Amygdala (tissue), 56 donors: ENCODE measurements at places on chromosomes 6 and 20.

DNA sequence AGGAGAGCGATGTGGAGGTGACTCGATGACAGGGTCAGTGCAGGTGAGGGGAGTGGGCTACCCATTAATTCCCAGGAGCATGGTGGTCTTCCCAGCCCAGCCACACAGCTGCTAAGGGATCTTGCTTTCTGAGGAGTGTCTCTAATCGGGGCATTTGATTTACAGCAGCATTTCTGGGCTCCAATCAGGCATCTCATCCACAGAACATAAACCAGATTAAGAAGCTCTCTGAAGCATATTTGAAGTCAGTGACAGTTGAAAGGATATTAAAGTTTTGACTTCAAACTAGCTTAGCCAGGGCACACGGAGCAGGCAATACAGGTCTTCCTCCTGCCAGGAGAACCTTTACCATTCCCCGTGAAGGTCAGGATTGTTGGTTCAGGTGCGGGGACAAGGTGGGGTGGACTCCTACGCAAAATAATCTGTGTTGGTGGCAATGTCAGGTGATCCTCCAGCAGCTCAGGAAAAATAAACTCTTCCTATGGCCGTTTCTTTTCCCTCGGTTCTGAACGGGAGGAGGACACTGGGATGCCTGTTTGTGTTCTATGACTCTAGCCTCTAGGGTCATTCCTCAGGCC is 39.9 kb upstream of the ZNF831 start:
- no peak for DNase-seq

DNA sequence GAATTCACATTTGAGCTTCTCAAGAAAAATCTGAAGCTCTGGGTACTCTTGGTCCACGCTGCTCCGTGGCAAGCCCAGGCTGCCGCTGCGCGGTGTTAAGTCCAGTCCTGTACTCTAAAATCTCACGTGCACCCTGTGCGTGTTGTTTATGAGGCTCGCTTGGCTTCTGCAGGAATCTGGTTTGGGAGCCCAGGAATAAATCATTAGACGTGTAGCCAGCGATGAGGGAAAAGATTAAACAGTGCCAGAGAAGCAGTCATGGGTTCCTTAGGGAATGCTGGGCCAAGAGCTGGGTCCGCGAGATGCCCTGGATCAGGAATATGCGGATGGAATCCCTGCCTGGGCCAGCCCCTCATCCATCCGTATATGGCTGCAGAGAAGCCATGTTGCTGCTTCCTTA is 87.3 kb downstream of the KCNB1 start:
- DNase-seq: no peak

DNA sequence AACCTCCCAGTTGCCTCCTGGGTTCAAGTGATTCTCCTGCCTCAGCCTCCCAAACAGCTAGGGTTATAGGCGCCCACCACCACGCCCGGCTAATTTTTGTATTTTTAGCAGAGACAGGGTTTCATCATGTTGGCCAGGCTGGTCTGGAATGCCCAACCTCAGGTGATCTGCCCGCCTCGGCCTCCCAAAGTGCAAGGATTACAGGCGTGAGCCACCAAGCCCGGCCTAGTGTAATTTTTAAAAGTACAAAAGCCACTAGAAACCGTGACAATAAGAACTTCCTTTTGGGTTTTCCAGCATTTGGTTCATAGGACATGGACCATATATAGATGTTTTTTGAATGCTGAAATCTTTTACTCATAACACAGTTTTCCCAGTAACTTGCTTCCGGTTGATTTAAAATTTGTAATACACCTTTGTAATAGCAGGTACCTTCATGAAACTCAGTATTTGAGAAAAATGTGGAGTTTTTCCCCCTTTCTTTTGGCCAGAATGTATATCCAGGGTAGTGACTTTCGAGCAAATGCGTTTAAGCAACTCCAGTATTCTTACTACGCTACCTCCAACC is 467 bp downstream of the PXT1 start:
- DNase-seq: no peak

DNA sequence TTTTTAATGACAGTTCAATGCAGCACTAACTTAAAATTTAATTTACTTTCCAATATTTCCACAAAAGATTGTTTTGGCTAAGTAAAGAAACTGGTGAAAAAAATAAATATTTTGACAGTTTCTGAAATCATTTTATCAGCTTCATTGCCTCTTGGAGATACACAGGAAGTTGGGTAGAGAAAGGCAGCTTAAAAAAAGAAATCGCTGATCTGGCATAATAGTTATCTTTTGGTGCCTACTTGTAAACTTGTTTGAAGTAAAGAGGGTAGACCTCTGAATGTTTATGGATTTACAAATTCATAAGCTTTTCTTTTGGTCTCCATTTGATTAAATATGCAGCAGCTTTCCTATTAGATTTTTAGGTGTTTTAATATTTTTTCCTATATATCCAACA is 103.4 kb downstream of the RTN4IP1 start:
- no peak for DNase-seq

DNA sequence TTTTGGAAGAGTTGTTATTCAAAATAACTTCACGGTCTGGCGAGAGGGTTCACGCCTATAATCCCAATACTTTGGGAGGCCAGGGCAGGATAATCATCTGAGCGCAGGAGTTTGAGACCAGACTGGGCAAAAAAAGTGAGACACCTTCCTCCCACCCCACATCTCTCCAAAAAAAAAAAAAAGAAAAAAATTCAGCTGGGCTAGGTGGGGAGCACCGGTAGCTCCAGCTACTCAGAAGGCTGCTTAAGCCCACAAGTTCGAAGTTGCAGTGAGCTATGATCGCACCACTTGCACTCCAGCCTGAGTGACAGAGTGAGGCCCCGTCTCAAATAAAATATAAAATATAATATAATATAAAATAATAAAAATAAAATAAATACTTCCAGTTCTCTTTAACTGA is 10.4 kb downstream of the OR2B2 start:
- no peak for DNase-seq

DNA sequence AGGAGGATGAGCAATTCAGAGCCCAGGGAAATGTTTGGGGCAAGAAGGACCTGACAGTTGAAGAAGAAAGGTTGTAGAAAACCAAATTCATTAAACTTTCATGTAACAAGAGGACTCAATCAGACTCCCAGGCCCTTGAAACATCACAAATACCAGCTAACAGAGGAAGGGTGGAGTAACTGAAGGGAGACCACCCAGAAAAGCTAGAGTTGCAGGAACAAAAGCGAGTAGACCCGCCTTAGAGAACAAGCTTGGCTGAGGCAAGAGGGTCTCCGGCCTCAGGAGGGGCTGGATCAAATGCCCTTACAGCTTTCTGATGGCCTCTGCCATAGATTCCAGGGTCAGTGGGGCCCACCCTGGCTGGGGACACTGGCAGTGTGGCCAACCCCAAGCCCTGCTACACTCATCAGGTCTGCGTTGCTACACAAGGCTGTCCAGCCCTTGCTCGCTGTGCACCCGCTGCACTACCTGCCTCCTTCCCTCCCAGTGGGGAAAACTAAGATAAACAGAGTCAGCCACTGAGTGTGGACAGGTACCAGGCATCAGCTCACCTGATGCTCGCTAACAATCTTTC is 110.0 kb downstream of the SLC23A2 start:
- no peak for DNase-seq

DNA sequence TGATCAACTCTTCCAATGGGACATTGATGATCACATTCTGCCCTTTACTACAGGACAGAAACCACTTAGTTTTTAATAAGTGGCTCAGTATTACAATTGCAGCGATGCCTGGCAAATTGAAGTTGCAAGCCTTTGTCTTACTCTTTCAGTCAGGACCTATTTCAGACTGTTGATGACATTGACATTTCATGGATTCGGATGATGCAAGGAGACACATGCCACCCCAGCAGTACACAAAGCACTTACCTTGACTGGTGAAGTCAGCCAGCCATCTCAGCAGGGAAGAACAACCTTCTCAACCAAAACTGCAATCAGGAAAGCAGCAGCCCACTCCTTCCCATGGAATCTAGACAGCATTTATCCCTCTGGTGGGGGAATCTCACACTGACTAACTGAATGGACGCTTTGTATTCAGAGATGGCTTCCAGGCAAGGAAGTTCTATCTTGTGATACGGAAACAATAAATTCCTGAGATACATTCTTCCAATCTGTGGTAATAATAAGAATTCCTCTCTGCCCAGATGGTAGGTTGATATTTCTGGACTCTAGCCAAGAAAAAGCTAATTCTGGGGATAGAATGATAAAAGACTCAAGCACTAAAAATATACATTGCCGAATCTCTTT is 24.8 kb downstream of the NFYA start:
- no peak for DNase-seq

DNA sequence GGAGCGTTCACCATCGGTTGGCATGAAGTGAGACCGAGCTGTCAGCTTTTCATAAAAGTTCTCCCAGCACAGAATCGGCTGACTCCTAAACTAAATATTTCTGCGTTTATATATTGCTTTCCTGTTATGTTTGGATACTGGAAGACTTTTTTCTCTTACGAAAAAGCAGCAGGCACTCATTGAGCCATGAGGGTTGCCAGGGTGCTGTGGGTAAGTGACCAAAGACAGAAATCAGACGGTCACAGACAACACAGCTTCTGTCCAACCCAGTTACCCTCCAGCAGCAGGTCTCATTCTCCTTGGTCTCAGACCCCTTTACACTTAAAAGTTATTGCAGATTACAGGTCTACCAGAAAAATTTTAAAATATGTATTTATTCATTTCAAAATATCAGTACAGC is 113.7 kb downstream of the FAM120B start:
- DNase-seq: no peak

DNA sequence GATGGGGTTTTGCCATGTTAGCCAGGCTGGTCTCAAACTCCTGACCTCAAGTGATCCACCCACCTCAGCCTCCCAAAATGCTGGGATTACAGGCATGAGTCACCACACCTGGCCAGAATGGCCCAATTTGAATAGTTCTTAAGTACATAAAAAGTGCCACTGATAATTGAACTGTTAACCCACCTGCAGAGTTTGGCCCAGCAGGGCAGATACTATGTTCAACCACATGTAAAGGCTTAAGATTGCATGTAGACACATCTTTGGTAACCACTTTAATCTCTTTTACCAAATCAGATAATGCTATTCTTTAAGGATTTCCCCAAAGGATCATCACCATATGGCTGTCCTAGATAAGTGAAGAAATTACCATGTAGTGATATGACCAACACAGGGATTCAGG is 21.3 kb upstream of the SGK1 start:
- DNase-seq: no peak

- no peak for DNase-seq
These were observed at the start of gene SMOC2 for GRCh38 chr6:168440520-168441433. TSS of gene SMOC2 (plus strand) at chr6:168441184. CDS start at chr6:168441371, 187 bp downstream.
